RWPE2 (cell line): ENCODE measurements at places on chromosomes 2 and 18.

- no peak for DNase-seq
These were observed 342.4 kb downstream of the TNS1 start for GRCh38 chr2:217660423-217660822.

DNA sequence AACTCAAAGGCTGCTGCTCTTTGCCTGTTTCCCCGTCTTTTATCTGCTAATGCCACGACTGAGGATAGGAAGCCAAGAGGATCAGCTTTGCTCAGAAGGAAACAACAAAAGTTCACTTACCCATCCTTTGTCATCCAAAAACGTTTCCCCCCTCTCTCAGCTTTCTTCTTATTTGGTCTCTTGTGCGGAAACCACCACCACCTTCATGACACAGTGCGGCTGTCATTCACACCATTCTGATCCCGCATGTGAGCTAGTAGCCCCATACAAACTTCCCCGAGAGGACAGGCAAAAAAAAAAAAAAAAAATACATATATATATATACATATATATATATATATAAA lies 656 bp downstream of the LRRTM4 start:
- no peak for DNase-seq

DNA sequence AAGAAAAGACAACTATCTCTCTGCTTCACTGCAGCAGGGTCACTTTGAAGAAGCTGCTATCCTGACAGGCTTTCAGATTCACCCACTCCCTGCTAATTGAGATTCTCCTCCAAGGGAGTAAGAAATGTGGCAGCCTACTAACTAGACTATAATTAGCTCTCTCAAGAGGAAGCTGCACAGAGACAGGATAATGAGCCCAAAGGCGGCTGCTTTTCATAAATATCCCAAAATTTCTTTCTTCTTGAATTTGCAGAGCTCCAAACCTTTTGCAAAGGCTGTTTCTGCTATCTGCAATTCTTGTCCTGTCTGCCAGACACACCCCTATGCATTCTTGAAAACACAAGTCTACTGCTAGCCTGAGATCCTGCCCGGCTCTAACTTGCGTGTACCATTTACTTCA lies 54.0 kb upstream of the RNU4ATAC start:
- no peak for DNase-seq

GRCh38 chr2:10817413-10817812 lies 4.8 kb upstream of the PDIA6 start:
- DNase-seq = no peak

- no peak for DNase-seq
These were observed 283.2 kb downstream of the MREG start for GRCh38 chr2:215729985-215730620.

DNA sequence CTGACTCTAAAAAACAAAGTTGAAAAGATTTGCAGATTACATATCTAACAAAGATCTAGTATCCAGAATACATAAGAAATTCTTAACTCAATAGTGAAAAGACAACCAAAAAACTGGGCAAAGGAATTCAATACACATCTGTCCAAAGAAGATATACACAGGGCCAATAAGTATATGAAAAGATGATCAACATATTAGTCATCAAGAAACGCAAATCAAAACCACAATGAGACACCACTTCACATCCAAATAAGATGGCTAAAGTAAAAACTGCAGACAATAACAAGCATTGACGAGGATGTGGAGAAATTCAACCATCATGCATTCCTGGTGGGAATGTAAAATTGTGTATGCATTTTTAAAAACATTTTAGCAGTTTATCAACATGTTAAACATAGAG lies 256.0 kb downstream of the EIPR1 start:
- no peak for DNase-seq

GRCh38 chr2:161426922-161427663 lies 11.0 kb downstream of the TBR1 start:
- no peak for DNase-seq

- no peak for DNase-seq
These were observed 35.4 kb downstream of the SCN7A start for GRCh38 chr2:166458674-166459073.

- DNase-seq = no peak
These were observed 695.7 kb upstream of the POU3F3 start for GRCh38 chr2:104158191-104158590.

- DNase-seq = no peak
These were observed 65.6 kb upstream of the RFX8 start for GRCh38 chr2:101540518-101540917.

- no peak for DNase-seq
These were observed 346.3 kb upstream of the TNP1 start for GRCh38 chr2:217206016-217206725.

- no peak for DNase-seq
These were observed 159.8 kb upstream of the CCDC68 start for GRCh38 chr18:55119016-55119415.

DNA sequence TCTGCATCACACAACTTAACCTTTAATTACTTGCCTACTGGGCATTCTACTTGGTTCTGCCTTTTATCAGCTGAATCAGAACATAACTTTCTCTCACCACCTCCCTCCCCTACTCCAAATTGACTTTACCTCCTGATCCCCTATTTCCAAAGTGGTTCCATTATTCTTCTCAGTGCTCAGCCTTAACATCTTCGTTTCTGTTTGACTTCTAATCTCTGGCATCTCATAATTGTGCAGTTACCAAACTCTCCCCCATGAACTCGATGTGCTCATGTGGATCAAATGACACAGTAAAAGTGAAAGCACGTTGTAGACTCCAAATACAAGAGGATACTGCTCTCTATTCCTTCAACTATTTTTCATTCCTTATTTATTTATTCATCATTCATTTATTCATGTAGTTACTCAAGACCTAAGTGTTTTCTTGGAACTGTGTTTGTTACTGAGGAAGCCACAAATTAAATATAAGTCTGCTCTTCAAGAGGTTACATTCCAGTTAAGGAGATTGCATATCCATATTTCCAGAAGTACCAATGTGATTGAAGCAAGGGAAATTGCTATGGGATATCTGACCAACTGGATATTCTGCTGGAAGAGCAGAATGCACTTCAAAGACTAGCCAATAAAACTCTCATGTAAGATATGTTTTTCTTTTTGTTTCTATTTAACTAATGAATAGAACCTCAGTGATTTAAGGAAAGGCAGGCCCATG lies 158.8 kb downstream of the TMEFF2 start:
- no peak for DNase-seq

DNA sequence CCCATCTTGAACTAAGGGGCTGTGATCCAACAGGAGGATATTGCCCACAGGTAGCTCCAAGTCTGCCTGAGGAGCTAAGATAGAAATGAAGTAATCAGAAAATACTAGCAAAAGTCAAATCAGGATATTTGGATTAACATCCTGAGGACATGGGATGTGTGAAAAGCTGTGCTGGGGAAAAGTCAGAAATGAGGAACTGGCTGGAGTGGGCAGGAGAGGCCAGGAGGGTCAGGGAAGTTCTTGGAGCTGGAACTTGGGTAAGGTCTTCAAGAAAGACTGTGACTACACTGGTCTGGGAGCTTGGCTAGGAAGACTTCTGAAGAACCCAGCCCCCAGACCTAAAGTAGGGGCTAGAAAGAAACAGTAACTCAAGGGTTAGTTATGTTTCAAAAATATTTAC lies 250.9 kb downstream of the PRKCE start:
- no peak for DNase-seq

DNA sequence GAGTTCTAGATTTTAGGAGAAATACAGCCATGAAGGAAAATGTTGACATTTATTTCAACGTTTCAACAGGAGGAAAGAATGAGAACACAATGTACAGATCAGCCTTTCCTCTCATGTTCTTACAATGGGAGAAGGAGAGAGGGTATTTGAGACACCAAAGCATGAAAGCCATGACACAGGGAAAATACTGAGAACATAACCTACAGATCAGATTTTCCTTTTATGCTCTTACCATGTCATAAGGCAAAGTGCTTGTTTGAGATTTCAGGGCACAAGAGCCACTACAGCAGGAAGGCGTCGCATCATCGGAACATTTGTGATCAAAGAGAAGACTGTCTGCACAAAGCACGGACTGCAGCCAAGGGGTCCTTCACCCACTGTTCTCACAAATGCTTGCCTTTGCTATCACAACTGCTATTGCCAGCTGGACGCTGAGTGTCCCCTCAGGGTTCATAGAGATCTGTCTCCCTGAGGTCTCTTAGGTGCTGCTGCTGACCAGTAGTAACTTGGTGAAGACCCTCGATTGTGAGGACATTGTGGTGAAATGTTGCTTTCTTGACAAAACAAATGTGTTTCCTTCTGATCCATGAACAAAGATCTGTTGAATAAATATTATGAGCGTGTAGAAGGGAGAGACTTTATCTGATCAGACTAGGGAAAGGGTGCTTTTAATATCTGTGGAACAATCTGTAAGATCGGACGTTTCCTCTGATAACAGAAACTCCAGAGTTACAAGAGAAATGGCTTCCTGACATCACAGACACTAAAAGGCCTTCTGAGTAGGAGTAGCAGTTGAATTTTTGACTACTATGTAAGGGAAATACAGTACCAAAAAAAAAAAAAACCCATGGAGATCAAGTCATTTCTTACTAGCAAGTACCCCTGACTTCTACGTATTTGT lies 6.4 kb upstream of the IL1RL1 start:
- DNase-seq = no peak

DNA sequence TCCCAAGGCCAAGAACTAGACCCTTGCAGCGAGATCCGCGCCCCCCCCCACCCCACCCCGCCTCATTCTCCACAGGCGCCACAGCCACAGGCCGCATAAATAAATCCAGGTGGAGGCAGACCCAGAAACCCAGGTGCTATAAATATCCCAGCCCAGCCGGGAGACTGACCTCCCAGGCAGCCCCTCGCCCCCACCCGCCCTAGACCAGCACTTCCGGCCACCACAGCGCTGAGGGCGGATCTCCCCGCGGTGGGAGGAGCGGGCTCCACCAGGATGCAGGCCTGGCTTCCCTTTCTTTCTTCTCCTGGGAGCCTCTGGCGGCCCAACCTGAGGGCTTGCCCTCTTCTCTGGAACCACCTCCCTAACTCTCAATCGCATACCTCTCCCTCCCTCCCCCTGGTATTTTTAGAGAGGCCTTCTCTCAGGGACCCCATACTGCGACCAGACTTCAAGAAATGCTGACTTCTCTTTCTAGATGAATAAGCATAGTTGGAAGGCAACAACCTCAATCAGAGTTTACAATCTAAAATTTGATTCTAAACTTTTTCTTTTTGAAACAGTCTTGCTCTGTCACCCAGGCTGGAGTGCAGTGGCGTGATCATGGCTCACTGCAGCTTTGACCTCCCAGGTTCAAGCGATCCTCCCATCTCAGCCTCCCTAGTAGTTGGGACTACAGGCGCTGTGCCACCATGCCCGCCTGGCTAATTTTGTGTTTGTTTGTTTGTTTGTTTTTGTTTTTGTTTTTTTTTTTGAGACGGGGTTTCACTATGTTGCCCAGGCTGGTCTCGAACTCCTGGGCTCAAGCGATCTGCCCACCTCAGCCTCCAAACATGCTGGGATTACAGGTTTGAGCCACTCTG lies 55.0 kb downstream of the PKDCC start:
- DNase-seq = no peak

DNA sequence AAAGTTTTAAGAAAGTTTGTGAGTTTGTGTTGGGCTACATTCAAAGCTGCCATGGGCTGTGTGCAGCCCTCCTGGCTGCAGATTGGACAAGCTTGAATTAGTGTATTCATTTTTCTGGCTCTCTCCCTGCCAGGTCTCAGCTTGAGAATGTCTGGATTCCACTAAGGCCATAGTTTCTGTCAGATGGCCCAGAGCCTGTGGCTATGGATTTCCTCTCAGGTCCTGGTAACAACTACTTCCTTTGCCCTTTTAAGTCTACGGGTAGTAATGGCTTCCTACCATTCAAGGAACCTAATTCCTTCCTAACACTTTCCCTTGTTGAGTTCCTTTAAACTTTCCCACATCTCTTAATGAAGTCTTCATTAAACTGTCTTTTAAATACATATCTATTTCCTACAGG lies 24.3 kb upstream of the PSMD14 start:
- no peak for DNase-seq

DNA sequence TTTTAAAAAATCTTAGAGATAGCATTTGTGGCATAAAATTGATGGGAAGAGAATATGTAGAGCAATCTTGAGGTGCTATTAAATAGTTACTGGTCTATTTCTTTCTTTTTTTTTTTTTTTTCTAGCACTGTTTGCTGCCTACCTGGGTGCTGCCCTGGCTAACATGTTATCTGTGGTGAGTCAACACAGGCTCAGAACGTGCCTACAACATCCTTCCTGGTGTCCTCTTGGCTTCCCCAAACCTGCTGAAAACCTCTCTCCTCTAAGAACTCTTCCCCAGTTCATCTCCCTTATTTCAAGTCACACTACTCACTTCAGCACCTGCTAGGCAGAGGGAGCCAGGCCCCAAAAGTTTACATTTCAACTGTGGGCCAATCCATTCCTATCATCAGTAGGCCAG lies 45.1 kb upstream of the SLC14A1 start:
- DNase-seq = no peak

- no peak for DNase-seq
These were observed 42.5 kb downstream of the CPO start for GRCh38 chr2:206981739-206982340.

GRCh38 chr2:221097568-221097915 lies 474.6 kb downstream of the EPHA4 start:
- no peak for DNase-seq
